ENCODE measurements at places on chromosomes 16 and 17.

GRCh38 chr16:66025751-66026150 is 340.7 kb upstream of the CDH5 start:
- no peak for DNase-seq

DNA sequence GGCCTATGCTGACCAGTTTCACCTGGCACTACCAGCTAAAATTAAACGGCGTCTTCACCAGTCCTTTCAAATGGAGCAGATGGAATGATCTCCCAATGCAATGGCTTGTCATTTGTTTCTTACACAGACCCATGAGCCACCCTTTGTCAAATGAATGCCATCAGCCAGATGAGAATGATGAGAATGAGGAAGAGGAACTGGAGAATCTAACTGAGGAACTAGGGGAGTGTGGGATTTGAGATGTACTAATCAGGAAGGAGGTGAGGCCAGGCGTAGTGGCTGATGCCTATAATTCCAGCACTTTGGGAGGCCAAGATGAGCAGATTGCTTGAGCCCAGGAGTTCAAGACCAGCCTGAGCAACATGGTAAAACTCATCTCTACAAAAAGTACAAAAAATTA is 116.4 kb downstream of the HS3ST3A1 start:
- no peak for DNase-seq

DNA sequence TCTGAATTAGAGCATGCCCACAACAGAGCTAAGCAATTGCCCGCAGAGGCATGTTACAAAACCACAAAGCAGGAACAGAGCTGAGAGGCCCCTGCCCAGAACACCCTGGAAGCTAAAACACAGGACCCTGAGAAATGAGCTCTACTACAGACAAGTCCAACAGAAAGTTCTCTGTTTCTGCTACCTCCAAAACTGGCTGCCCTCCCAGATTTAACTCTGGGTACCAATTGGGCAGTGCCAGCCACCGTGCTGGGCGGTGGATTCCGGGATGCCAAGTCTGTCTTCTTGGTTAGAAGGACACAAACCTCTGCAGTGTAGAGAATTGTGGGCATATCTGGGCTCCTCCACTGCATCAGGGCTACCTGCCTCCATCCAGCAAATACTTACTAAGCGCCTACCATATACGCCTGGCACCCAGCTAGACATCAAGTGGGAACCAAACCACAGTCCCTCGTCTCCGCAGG is 1.0 kb downstream of the CMTM4 start:
- no peak for DNase-seq

DNA sequence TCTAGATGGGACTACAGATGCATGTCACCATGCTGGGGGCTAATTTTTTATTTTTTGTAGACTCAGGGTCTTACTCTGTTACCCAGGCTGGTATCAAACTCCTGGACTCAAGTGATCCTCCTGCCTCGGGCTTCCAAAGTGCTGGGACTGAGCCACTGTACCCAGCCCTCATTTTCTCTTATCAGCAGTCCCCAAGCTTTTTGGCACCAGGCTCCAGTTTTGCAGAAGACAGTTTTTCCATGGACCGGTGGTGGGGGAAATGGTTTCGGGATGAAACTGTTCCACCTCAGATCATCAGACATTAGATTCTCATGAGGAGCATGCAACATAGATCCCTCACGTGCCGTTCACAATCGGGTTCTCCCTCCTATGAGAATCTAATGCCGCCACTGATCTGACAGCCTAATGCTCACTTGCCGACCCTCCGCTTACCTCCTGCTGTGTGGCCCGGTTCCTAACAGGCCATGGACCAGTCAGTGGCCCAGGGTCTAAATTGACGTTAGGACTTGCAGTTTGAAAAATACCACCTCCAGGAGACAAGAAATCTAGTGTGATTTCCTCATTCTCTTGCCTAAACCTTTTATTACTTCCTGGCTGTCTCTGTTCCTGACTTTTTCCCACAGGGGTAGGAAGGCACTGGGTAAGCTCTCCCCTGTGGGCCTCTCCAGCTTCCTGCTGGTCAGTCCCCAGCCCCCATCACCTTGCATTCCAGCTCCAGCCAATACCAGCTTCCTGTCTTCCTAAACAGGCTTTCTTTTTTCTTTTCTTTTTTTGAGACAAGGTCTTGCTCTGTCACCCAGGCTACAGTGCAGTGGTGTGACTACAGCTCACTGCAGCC is 9.3 kb upstream of the CNP start:
- no peak for DNase-seq

- no peak for DNase-seq
Measured at GRCh38 chr16:89149386-89149785, 22.2 kb upstream of the CDH15 start.

GRCh38 chr17:17952691-17953090 is 19.5 kb downstream of the TOM1L2 start:
- no peak for DNase-seq

- DNase-seq: no peak
Measured at GRCh38 chr17:45851464-45851863, 6.8 kb downstream of the SPPL2C start.

DNA sequence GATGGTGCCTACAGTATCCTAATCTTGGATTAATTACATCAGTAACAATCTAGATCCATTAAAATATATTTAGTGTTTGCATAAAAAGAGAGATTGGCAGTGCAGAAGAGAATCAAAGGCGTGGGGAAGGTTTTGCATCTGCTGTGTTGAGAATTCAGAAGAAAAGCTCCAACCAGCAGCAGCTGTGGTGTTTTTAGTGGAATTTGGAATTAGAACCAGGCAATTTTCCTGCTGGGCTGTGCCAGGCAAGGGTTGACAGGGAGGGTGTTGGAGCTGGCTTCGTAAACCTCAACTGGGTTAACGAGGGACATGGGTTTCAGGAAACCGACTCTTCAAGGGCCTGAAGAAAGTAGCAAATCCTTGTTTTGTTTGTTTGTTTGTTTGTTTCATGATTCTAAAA is 107.8 kb upstream of the WSCD1 start:
- DNase-seq: no peak

- DNase-seq: no peak
Measured at GRCh38 chr17:61481421-61481820, 29.2 kb downstream of the TBX4 start.

GRCh38 chr16:79823639-79824038 is 223.1 kb upstream of the MAF start:
- no peak for DNase-seq

DNA sequence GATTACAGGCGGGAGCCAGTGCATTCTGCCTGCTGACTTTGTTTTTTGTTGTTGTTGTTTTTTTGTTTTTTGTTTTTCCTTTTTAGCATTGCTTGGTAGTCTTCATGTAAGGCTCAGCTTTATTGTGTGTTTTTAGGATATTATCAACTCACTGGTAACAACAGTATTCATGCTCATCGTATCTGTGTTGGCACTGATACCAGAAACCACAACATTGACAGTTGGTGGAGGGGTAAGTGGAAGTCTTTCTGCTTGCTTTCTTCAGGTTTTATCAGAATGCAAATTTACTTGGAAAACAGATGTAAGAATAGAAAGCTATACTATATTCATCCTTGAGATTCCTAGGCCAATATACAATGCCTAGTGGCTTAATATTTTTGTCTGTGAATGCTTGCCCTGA is 3.3 kb upstream of the CMTM1 start:
- DNase-seq: no peak

- no peak for DNase-seq
Measured at GRCh38 chr17:20280851-20281250, 186.5 kb downstream of the LGALS9B start.

GRCh38 chr16:24887472-24887871 is 41.7 kb downstream of the SLC5A11 start:
- DNase-seq: no peak
